ENCODE measurements at places on chromosomes 16 and 17.

GRCh38 chr17:82228842-82229697, at the start of gene SLC16A3:
Gene SLC16A3 (plus strand): TSS chr17:82229042. CDS start chr17:82236009, 6,967 bp downstream.
- DNase-seq = no peak

DNA sequence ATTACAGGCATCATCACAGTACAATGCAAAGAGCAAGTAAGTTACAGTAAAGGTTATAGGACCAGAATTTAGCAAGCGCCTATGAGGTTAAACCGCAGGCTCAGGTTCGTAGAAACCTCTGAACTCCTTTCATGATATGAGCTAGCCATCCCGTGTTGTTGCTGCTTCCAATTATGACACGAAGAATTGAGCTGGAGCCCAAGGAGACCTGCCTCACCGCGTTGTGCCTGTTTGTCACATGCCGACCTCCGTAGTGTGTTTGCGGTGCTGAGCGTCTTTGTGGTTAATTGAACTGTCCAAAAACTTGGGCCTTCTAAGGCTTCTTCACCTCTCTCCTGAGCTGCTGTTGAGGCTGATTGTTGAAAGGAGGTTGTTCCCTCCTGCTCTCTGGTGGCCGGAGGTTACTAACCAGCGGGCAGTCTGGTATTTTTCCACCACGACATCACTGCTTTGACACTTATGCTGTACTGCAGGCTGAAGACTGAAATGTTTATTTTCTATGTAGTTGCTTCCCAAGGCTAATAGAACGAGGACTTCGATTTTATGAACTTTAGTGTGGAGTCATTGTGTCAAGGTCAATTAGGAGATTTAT, 67.5 kb downstream of the SEC14L1 start:
- no peak for DNase-seq

- DNase-seq = no peak
Observed at GRCh38 chr16:7910116-7910515, 577.5 kb downstream of the RBFOX1 start.

DNA sequence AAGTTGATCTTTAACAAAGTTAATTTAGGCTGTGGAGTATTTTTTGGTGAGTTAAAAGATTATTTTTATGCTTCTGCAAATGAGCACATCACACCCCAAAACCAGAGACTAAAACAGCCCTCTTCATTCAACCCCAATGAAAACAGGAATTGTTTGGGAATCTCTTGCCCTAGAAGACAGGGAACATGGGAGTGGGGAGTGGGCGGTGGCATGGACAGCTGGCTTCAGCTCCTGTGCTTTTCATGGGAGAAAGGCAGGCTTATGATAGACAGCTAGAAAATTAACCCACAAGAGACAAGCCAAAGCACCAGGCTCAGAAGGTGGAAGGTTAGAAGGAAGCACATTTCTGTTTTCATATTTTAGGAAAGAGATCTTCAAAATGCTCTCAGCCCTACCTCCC, 19.2 kb downstream of the GRIN2A start:
- DNase-seq = no peak

DNA sequence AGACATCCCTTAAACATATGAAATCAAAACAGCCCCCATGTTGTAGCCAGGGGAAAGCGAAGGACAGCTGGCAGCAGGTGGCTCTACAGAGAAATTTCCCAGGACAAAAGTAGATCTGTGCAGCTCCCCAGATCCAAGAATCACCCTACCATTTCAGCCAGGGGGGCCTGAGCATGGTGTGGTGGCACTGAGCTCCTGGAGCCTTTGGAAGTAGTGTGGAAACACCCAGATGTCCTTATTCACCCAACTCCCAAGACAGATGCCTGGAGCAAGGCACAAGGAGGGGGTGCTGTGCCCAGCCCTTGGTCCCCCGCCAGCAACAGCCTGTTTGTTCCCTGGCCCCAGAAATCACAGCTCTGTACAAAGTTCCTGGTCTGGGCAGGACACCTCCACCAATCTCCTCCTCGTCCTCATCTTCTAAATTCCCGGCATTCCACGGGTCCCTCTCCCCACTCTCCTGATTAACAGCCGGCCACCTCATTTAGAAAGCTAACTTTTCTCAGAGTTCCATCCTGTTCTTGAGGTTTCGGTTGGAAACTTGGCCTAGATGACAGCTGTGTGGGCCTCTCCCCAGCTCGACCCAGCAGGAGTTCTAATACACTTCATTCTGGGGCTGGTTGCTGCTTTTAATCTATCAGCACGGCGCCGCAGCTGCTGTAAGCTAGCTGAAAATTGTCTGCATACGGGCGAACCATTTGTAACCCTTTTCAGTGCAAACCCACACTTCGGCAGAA, 191.1 kb downstream of the C16orf78 start:
- DNase-seq = no peak

DNA sequence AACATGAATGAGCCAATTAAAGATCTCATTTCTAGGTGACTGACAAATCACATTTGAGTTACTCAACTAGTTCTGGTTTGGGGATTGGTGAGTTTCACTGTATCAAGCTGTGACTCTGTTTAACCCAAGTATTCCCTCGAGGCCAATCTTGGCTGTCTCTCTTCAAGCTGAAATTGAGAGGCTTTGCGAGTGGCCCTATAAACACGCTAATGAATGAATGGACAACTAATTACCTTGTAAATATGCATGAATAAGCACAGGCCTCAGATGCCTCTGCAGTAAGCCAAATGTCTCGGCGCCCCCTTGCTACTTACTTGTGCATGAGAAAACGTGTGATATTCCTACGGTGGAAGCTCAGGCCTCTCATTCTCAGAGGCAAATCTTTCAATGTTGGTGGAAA, 450.3 kb upstream of the PSMD7 start:
- DNase-seq = peak; percentile 3

DNA sequence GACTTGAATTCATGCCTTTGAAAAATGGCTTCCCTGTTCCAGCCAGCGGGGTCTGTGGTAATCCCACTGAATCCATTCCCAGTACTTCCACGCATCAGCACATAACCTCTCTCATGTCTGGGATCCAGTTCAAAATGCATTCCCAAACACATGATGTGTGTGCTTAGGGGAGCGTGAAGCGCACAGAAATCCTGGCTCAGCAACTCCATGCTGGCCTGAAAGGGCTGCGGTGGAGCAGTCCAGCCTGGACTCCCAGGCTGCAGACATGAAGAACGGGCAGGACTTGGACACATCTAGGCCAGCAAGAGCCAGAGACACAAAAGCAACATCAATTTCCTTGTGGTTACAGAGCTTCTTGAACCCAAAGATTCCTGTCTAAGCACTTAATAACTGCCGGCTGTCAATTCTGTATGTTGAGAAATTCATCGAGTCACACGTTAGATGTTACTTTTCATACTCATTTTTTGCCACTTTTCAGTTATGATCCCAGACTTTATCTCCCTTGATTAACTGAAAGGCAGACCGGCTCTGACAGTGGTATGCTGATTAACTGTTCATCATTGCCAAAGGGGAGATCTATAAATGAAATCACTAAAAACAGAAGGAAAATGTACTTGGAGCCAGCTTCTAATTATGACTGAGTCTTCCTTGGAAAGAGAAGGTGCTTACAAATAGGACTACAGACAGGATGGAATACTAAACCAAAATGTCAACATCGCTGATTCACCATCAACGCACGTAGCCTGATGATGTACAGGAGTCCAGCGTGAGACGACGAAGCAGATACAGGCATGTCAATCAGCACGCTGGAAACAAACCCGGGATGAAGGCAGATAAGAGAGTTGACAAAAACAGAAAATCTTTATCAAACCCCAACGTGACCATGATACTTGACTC, 23.0 kb downstream of the NSMCE1 start:
- DNase-seq = no peak

DNA sequence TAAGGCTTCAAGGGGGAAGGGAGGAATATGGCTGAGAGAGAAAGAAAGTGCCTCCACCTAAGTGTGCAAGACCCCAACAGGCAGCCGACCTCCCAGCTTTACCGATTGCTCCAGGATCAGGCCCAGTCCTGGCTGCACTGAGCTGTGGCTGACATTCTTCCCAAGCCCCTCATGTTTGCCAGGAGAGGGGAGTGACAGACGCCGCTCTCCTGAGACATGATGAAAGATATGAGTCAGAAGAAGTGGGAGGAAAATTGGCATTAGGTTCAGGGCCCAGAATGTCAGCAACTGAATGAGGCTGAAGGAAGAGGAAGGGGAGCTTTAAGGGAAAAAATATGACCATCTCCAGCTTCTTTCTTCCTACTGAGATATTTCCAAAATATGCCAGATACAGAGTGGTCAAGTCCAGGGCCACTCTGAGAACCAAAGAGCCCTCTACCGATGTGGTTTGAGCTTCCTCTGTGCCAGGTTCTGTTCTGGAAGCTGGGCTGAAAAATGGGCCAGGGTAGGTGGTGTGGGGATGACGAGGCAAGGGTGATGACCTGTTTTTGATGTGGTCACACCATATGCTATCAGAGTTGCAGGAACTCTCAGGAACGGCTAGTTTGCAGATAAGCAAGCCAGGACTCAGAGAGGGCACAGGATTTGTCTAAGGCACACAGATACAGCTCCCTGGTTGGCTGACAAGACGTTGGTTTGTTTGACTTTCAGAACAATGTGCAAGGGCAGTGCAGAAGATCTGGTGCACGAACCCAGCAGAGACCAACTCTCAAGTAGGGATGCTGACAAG, 176.7 kb downstream of the SOX9 start:
- no peak for DNase-seq

GRCh38 chr17:76847031-76847430, 21.2 kb upstream of the MGAT5B start:
- no peak for DNase-seq

- DNase-seq = no peak
Observed at GRCh38 chr17:66364990-66365490, 62.6 kb downstream of the PRKCA start.

GRCh38 chr16:78363843-78364555, 264.5 kb downstream of the WWOX start:
- no peak for DNase-seq

GRCh38 chr17:68375566-68375965, 81.7 kb downstream of the WIPI1 start:
- DNase-seq = no peak

DNA sequence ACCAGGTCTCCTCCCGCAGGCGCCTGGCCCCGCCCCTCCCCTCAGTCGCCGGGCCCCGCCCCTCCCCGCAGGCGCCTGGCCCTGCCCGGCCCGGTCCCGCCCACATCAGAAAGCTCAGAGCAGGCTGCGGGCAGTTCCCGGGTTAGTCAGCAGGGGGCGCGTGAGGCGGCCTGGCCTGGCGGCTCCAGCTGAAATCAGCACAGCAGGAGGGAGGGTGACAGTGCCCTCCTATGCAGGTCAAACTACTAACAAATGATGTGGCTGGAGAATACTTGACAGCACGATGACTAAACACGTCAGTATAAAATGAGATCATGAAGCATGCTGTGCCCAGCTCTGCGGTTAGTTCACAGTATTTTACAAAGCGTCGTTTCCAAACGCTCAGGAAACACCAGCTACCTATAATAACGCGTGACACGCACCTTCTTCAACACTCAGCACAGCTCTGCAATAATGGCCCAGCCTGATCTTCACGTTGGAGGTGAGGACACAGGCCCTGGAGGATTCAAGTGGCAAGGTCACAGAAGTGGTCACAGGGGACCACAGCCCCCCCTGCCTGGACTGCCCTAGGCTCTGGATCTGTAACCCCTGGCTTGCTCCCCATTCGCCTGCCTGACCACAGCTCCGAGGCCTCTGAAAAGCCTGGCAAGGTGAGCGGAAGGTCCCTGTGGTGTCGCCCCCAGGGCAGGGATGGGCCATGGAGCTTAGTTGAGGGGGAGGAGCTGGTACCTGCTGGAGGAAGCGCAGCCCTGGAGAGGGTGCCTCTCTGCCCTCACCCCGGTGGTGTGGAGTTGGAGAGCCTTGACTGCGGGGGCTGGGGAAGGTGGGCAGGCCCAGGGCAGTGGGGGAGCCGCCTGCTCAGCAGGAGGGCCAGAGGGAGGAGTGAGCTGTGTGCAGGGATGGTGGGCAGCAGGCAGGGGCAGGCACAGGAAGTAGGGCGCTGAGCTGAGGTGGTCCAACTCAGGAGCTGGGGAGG, 81.2 kb downstream of the KCNJ12 start:
- no peak for DNase-seq

DNA sequence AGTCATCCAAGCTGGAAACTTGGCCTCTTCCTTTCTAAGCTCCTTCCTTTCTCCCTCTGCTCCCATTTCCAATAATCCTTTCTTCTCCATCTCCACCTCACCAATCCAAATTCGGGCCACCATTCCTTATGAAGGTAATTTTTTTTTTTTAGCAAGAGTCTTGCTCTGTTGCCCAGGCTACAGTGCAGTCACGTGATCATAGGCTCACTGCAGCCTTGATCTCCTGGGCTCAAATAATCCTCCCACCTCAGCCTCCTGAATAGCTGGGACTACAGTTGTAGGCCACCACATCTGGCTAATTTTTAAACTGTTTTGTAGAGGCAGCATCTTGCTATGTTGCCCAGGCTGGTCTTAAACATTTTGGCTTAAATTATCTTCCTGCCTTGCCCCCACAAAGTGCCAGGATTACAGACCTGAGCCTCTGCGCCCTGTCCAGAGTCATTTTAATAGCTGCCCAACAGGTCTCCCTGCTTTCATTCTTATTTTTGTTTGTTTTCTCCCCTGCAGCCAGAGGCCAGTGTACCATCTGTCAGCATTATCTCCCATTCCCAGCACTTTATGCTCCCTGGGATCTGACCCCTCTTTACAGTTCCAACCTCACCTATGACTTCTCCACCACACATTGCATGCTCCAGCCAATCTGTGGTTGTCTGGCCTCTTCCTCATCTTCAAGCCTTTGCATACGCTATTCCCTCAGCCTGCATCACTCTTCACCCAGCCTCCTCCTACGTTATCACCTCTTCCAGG, 2.3 kb upstream of the GP2 start:
- DNase-seq = no peak

GRCh38 chr17:77214328-77214727, 73.6 kb downstream of the SEC14L1 start:
- DNase-seq = no peak

- no peak for DNase-seq
Observed at GRCh38 chr16:85657267-85657650, 31.5 kb downstream of the GINS2 start.

GRCh38 chr17:70661342-70662222, 492.2 kb downstream of the KCNJ2 start:
- no peak for DNase-seq

GRCh38 chr17:65185062-65185461, 47.9 kb downstream of the RGS9 start:
- DNase-seq = no peak

- no peak for DNase-seq
Observed at GRCh38 chr16:86042996-86043725, 144.2 kb downstream of the IRF8 start.

DNA sequence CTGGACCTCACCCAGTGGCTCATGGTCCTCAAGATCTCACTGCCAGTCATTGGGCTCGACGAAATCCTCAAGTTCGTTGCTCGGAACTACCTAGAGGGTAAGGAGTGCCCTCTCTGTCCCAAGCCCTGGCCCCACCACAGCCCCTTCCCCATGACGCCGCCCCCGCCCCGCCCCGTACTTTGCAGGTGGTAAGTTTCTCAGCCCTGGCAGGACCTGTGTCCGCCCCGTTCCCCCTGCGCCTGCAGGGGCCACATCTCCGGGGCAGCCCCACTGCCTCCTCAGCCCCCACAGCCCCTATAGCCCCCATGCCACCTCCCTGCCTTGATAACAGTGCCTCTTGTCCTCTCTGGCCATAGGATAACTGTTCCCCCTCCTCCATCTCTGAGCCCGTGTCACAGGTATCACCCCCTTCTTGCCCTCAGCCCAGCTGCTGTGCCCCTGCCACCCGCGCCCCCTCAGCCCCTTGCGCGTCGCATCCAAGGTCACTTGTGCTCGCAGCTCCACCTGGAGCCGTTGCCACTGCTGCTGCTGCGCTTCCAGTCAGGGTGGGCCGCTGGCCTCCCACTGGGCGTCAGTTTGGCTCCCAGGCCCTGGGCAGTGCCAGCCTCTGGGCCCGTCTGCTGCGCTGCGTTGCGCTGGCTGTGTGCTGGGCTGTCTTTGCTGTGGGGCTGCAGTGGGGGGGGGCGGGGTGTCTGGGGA, 21.5 kb downstream of the RABEP2 start:
- no peak for DNase-seq

GRCh38 chr17:1179818-1180742, at the start of gene ABR:
Gene ABR (minus strand): TSS chr17:1179981. CDS start chr17:1179727, 254 bp downstream.
- no peak for DNase-seq

Measured in iPS DF 19.7 (cell line).